ENCODE measurements at places on chromosomes 3 and 15.
A peak's percentile ranks its signal among the peaks of the same experiment; 100 is the strongest.

DNA sequence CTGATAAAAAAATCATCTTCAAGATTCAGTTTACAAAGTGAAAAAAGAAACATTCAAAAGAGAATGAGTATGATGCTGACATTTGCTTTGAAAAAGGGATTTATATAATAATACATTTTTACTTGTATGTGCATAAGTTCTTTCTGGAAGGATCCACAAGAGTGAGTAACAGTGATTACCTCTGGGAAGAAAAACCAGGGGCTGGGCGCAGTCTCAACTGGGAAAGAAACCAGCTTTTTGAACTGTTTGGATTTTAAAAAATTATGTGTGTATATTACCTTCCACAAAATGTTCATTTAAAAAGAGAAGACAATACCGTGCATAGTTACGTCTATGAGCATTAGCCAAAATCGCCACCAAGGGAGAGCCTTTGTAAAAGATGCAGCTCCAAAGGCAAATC is 1.3 kb downstream of the CLEC3B start:
- no peak for DNase-seq

DNA sequence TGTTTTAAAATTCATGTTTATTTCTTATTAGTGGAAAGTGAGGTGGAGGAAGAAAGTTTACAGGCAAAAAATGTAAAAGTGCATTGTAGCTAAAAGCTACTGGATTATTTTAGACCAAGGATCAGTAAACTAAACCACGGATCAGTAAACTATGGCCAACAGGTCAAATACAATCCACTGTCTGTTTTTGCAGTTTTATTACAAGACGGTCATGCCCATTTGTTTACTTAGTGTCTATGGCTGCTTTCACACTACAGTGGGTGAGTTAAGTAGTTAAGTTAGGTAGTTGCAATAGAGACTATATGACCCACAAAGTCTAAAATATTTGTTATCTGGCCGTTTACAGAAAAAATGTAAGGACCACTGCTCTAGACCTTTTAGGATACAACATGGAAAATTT is 82.0 kb downstream of the NR2E3 start:
- DNase-seq: no peak

DNA sequence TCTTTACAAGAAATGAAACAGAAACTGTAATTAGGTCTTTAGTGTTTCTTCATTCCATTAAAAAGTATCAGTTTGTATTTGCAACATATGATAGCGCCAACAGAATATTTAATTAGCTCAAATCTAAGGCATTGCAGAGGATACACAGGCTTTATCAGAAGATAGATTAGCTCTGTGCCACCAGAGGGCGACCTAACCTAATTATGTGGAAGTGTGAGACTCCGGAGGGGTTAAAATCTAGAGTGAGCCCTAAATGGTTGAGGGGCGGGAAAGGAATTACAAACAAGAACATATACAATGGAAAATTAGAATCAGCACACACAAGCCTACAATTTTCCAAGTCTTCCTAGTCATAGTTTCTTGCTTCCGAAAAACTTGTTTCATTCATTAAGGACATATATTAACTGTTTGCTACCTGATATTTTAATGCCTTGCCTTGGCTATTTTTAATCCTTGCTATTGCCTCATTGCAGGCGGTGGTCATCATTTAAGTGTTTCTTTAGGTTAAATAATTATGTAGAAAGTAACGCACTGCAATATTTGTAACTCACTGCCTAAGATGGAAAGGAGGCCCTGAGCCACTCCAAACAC is 18.0 kb upstream of the RYR3 start:
- DNase-seq: no peak

- DNase-seq: no peak
Observed at GRCh38 chr15:91426412-91426811, 326.4 kb downstream of the SV2B start.

GRCh38 chr3:16797831-16798230 is 86.9 kb upstream of the PLCL2 start:
- DNase-seq: no peak

DNA sequence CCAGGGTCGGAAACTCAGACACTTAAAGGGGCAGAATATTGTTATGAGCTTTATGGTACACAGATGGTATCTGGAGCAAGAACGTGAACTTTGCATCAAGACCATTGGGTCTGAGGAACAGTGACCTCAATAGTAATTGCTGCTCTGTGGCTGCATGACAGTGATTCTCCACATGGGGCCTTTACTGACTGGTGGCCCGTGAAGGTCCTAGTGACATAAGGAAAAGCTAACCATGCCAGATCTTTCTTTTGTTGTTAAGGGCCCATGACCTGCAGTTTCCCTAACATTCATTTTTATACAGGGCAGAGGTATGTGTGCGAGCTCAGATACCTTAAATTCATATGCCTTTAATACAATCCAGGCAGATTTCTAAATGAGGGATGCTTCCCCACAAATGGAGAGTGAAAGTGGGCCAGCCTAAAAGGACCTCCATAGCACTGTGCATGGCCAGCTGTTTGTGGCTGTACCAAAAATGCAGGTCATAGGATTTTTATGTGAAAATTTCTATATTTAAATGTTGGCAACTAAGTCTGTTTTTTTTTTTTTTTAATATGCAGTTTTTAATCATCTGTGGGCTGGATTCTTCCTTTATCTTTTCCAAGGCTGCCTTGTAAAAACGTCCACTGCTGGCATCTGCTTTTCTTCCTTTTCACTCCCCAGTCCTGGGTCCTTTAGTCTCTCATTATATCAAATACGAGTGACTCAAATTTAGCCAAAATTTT is 188.0 kb upstream of the IL12A start:
- DNase-seq: no peak

- no peak for DNase-seq
Observed at GRCh38 chr3:151709847-151710246, 23.9 kb upstream of the AADACL2 start.

GRCh38 chr3:62712746-62713145 is 162.5 kb downstream of the CADPS start:
- no peak for DNase-seq

DNA sequence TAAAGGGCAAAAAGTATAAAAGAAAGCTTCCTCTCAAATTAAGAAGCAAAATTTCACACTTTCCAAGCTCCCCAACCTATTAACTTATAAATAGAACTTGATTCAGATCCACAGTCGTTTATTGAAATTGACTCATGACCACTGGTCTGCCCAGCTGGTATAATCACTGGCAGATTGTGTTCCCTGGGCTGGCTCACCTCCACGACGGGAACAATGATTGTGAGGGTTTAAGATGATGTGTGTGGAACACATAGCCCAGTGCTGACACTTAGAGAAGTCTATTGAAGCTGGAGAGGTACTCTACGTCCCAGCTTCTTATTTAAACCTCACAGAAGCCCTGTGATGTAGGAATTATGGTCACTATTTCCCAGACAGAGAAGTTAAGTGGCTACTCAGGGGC is 90.4 kb downstream of the MB21D2 start:
- no peak for DNase-seq

DNA sequence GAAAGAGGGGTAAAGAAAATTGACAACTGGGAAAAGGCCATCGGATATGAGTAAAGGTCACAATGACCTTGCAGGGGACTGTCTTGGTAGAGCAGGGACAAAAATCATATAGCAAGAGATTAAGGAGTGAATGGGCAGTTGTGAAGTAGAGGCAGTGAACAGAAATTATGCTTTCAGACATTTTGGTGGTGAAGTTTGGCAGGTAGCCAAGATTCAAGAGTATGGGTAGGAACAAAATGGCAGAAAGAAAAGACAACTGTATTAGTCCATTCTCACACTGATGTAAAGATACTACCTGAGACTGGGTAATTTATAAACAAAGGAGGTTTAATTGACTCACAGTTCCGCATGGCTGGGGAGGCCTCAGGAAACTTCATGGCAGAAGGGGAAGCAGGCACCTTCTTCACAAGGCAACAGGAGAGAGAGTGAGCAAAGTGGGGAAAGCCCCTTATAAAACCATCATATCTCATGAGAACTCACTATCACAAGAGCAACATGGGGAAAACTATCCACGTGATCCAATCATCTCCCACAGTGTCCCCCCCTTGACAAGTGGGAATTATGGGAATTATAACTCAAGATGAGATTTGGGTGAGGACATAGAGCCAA is 84.0 kb downstream of the CGNL1 start:
- no peak for DNase-seq

- no peak for DNase-seq
Observed at GRCh38 chr15:45548753-45549520, 26.4 kb upstream of the SLC30A4 start.

DNA sequence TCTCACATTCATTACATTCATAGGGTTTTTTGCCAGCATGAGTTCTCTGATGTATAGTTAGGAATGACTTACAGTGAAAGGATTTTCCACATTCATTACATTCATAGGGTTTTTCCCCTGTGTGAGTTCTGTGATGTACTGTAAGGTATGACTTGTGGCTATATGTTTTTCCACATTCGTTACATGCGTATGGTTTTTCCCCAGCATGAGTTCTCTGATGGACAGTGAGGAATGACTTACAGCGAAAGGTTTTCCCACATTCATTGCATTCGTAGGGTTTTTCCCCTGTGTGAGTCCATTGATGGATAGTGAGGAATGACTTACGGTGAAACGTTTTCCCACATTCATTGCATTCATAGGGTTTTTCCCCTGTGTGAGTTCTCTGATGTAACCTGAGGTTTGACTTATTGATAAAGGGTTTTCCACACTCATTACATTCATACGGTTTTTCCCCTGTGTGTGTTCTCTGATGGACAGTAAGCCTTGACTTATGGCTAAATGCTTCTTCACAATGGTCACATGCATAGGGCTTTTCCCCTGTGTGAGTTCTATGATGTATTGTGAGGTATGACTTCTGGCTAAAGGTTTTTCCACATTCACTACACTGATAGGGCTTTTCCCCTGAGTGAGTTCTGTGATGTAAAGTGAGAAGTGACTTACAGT is 47.4 kb downstream of the ZNF717 start:
- no peak for DNase-seq

DNA sequence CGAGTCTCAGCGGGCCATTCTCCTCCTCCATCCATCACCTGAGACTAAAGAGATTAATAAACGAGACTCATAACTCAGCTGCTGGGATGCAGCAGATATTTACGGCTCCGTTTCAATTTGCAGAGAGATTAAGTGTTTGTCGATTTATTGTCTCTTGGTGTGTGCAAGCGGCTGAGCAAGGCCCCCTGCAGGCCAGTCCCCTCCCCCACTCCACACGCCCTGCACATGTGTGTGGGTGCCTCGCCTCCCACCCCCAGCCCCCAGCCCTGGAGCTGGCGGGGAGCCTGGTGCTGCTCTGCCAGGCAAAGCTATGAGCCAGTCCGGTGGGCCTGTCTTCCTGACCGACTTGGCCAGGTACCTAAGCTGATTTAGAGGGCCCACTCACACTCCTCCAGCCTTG is 63.0 kb downstream of the CYP11A1 start:
- DNase-seq: no peak

DNA sequence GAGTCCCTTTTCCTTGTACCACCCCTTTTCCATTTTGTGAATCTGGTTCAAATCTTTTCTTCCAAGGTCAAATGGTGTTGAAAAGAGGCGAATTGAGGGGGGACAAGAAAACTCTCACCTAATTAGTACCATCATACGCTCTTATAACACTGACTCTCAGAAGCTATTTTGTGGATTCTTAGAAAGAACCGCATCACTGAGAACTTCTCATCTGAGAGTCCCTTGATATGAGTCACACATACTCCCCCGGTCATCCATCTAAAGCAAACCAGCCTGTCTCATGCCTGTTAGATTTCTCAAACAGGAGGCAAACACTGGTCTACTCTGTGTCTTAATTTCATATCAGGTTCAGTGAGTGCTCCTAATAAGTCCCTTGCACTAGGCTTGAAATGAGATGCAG is 76.5 kb upstream of the SPRED1 start:
- DNase-seq: no peak

- DNase-seq: no peak
Observed at GRCh38 chr3:78878011-78878410, 889.8 kb downstream of the ROBO1 start.

GRCh38 chr3:90180543-90180942 is 1073.1 kb downstream of the EPHA3 start:
- no peak for DNase-seq

DNA sequence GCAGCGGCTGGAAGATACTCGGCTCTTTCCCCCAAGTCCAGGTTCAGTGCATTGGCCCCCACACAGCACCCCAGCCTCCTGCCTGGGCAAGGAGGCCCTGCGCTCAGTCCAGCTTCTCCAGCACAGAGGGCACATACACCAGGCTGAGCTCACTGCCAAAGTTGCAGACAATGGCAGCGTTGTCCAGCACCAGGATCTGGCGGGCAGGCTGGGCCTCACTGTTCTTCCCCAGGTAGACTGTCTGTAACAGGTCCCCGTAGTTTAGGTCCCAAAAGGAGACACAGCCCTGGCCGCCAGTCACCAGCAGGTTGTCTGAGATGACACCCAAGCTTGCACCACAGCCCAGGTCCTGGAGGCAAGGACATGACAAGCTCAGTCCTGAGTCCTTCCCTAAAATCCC is 32.9 kb downstream of the PTPN23 start:
- DNase-seq: peak; percentile 54

- no peak for DNase-seq
Observed at GRCh38 chr3:96538186-96538585, 276.2 kb upstream of the EPHA6 start.

- DNase-seq: no peak
Observed at GRCh38 chr3:97930018-97930417, 42.2 kb downstream of the RIOX2 start.

DNA sequence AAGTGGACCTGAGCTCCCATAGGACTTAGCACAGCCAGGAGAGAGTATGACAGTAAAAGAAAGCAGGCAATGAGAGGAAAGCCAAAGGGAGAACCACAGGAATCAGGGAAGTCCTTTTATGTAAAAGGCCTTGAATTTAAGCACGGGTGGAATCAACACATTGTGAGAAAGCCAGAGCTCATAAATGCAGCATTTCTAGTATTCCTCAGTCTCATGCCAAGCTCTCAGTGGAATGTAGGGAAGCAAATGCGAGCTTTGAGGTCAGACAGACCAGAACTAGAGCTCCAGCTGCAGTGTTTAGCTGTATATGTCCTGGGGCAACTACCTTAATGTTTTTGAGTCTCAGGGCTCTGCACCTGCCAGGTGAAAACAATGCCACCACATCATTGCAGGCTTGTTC is 132.1 kb upstream of the TRIM42 start:
- DNase-seq: no peak

Data from anterior cingulate cortex (tissue), 58 donors.